ENCODE measurements at places on chromosomes 3 and 15.

DNA sequence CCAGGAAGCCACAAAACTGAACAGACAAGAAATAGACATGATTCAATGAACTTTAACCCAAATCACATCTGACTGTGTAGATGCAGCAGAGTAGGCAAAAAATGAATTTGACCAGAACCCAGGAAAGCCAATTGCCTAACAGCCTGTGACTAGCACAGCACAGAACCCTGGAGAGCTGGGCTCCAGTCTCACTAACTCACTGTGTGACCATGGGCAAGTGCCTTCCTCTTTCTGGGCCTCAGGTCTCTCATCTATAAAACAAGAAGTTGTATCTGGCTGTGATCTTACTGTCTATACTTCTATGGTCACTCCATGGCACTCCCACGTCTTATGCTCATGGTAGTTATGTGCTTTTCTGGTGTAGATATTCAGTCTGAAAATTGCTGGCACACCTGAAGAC lies 48.1 kb upstream of the USP3 start:
- DNase-seq, result no peak

DNA sequence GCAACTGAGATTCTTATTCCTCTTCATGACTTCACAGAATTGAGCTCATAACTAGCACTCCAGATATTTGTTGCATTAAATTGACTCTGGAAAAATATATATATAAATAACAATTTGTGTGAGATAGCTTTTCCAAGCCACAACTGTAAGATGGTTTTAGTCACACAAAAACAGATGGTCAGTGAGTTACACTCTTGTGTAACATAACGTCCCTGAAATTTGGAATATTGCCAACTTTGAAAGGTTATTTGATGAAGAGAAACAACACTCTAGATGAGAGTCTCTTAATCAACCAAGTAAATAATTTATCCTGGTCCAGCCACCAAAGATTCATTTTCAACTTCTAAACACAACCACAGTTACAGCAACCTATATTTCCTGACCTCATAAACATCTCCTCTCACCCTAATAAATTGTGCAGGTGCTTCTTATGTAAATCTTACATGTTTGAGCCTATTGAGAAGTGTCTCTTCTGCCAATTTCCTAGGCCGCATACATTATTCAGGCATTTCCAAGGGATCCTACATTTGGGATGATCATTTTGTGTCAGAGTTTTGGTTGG lies 84.9 kb upstream of the ACP3 start:
- DNase-seq, result no peak

GRCh38 chr15:29452881-29453731 lies 183.5 kb upstream of the NSMCE3 start:
- DNase-seq, result peak; percentile 25

GRCh38 chr3:9496893-9497292 lies 56.7 kb downstream of the LHFPL4 start:
- no peak for DNase-seq

DNA sequence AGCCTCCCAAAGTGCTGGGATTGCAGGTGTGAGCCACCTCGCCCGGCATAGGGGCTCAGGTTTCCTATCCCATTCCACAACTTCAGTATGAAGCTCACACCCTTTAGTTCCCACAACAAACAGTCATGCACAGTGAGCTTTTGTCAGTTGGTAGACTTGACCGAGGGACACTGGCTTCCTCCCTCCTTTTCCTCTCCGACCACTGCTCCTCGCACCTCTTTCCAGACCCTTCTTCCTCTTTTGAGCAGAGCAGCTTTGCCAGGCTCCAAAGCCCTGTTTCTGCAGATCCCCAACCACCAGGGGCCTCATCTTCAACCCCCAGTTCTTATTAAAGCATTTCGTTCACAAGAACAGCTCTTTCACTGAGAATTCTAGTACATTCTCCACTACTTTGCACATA lies 12.7 kb upstream of the CILP start:
- DNase-seq, result no peak

DNA sequence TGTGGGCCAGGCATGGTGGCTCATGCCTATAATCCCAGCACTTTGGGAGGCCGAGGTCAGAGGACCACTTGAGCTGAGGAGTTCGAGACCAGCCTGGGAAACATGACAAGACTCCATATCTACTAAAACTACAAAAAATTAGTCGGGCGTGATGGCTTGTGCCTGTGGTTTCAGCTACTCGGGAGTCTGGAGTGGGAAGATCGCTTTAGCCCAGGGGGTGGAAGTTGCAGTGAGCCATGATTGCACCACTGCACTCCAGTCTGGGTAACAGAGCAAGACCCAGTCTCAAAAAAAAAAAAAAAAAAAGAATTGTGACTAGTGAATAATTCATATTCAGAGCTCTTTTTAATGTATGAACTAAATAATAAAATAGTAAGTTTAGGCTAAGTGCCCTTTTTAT lies 87.8 kb upstream of the TSEN2 start:
- DNase-seq, result no peak

DNA sequence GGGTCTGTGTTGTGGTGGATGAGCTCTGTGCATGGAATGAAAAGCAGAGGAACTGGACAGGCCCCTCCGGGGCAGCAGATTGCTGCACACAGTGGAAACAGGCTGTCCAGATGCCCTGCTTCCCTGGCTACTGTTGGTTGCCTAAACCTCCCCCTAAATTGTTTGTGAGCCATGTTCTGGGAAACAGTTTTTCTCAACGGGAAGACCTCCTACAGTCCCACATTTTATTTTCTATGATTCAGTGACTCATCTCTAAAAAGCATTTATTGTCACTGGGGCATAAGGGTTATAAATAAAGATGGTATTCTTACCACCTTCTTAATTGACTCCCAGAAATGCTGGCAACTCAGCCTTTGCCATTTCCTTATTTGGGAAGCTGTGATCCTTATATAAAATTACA lies 20.3 kb upstream of the PTPN9 start:
- DNase-seq, result peak; percentile 71

Measured in EH (cell line).